ENCODE measurements at places on chromosomes 2 and 18.

GRCh38 chr2:207881902-207882301 is 112.2 kb upstream of the FZD5 start:
- H3K4me1 ChIP-seq: peaks cover 5% of the 10 kb centered on the region
- no peak overlapping the region for H3K27ac ChIP-seq
- H3K4me3 ChIP-seq: no peak overlapping the region
- H3K36me3 ChIP-seq: peaks cover 7% of the 10 kb centered on the region

DNA sequence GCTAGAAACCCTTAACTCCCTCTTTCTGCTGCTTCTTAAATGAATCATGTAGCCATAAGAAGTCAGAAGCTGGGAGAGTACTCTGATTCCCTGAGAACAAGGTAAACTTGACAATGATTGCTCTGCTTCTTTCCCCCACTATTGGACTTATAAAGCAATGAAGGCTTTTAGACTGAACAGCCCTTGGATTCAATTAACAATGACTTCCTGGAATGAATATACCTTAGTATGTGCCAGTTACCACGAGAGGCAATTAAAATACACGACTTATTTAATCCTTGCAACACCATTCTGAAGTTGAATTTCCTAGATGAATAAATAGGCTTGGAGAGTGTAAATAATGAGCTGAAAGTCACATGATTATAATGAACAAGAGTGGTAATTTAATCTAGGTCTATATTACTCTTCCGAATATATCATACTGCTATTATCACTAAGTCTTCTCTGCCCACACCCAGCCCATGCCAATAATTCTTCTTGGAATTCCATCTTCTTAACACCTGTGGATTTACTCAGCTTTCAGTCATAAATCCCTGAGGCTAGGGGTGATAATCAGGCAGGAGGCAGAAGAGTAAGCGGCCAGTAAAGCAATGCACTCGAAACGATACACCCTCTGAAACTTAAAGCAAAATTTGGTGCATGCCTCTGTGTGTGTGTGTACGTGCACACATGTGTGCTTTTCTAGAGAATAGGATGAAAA is 170.2 kb downstream of the ATAD2B start:
- no peak overlapping the region for H3K4me3 ChIP-seq
- H3K27me3 ChIP-seq: no peaks in the 10 kb centered on the region
- no peak overlapping the region for H3K27ac ChIP-seq
- peaks cover 4% of the 10 kb centered on the region for H3K4me1 ChIP-seq
- no peak for DNase-seq

DNA sequence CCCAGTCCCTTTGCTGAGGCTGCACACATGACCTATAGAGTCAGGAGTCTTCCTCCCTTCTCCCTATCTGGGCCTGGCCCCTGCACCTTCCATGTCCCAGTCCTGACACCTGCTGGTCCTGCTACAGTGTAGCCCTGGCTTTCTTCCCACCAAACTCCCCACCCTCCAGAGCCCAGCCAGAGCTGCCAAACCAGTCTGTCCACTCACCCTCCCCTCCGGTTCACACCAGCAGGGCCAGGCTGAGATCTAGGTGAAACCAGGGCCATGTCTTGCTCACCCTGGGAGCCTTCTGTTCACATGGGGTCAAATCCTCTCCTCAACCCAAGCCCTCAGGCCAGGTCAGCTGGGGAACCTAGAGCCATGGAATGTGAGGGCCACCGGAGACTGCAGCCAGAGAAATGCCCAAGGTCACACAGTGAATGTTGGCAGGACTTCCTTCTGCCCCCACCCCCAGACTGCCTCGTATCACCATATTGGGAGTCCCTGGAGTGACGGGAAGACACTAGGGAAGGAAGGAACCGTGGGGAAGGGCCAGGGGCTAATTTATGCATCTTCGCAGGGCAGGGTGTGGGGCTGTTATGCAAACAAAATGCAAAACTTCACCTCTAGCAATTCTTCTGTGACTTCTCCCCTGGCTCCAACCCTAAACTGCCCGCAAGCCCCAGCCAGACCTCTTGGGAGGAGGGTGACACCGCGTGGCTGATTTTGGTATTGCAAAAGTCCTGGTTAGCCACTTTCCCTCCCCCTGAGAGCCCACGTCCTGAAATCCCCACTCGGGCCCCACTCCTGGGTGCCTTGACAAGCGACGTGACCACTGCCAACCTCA is 14.6 kb downstream of the TNS1 start:
- peaks cover 25% of the 10 kb centered on the region for H3K27me3 ChIP-seq
- H3K4me3 ChIP-seq: no peak overlapping the region
- peaks cover 3% of the 10 kb centered on the region for H3K4me1 ChIP-seq
- H3K27ac ChIP-seq: no peak overlapping the region
- peak; percentile 47 for DNase-seq

GRCh38 chr18:79923896-79924585 is 27.4 kb downstream of the SLC66A2 start:
- no peak for DNase-seq
- peaks cover 51% of the 10 kb centered on the region for H3K36me3 ChIP-seq
- no peak overlapping the region for H3K4me3 ChIP-seq
- peaks cover 7% of the 10 kb centered on the region for H3K4me1 ChIP-seq
- H3K27ac ChIP-seq: no peak overlapping the region
